ENCODE measurements at places on chromosomes 16 and 17.
A peak's percentile ranks its signal among the peaks of the same experiment; 100 is the strongest.

DNA sequence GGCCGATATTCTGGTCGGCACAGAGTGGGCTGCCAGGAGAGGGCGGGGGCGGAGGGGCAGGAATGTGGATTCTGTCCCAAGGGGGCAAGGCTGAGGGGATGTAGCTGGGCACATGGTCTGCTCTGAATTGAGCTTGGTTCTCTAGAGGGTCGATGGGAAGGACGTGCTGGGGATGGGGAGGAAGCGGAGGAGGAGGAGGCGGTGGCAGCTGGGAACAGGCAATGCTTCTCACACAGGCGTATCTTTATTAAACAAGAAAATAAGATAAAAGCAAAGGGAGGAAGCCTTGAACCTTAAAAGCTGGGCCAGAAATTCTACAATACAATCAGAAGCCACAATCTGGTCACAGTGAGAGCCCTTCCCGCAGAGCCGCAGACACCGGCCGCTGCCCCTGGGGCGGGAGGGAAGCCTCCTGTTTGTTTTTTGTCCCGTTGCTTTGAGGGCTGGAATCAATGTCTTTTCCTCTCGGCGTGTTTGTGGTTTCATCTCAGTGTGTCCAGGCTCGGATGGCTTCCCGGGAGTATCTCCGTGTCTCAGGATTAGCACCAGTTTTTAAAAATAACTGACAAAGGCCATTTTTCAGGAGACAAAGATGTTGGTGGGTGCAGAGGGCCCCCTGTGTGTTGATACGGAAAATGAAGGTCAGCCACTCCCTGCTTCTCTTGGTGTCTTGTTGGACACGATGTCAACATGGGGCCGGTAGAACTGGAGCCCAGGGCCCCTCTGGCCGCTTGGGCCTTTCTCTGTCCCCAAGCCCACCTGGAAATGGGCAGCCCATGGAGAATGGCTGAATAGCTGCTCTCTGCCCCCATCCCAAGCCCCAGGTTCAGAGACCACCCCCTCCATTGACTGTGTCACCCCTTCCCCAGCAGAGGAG, 12.3 kb upstream of the SLC7A5 start:
- no peak for DNase-seq

- no peak for DNase-seq
Observed at GRCh38 chr17:57669671-57670529, 75.2 kb downstream of the CCDC182 start.

- peak; percentile 87 for DNase-seq
Observed at GRCh38 chr17:29761040-29761761, 138.5 kb upstream of the CORO6 start.

DNA sequence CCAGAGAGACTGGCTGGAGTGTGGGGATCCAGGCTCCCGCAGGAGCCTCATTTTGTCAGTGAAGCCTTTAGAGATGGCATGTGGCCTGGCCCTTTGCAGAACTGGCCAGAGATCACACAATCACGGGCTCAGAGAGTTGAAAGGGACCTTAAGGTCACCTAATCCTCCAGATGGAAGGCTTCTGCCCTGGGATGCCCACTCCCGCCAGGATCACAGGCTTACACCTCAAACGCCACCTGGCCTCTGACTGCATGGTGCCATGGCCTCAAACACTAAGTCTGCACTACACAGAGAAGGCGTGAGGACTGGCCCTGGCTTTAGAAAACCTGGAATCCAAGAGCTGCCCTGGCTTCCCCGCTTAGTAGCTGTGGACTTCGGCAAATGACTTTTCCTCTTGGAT, 306.8 kb upstream of the CCL2 start:
- no peak for DNase-seq

GRCh38 chr17:59267776-59268175, 47.5 kb downstream of the GDPD1 start:
- DNase-seq = no peak

DNA sequence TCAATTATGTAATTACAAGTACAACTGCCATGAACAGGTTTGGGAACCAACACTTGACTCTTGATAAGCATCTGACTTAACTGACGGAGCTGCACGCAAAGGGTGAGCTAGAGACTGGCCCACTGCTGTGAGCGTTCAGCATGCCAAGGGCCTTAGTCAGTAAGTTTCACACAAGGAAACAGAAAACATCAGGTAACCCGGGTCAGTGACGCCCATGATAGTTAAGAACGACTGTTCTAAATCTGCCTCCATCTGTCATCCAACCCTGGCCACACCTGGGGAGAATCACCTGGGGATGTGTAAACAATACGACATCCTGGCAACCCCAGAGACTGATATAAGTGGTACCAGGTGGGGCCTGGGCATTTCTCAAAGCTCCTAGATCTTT, 12.3 kb downstream of the SMIM5 start:
- DNase-seq = no peak

DNA sequence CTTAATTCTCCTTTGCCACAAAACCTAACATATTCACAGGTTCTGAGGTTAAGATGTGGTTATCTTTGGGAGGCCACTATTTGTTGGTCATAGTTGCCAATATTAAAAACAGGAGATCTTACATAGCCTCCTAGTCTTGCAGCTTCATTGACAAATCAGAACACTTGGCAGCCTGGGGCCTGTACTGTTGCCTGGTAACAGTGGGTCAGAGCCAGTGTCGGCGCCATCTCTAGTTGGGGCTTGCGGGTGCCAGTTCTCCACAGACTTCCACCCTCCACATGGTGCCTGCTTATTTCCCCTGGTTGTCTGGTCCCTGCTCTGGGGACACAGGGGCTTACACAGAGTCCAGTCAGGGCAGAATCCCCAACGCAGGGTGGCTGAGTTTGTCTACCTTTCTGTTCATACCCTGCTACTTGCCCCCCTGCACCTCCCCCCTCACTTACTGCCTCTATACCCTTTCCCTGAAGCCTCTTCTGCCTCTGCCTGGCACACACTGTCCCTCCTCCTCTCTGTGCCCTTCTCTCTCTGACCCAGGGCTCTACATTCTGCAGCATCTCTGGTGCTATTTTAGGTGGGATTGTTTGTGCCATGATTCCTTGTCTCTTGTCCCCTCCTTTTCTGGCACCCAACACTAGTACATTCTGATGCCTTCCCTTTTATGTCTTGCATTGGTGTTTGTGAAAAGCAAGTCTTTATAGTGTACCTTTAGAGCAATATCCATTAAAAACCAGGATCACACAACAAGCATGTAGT, 13.4 kb downstream of the EPN2 start:
- no peak for DNase-seq

- no peak for DNase-seq
Observed at GRCh38 chr17:61597607-61598006, 6.6 kb upstream of the NACA2 start.

GRCh38 chr16:21103941-21104860, 46.4 kb downstream of the DNAH3 start:
- no peak for DNase-seq

DNA sequence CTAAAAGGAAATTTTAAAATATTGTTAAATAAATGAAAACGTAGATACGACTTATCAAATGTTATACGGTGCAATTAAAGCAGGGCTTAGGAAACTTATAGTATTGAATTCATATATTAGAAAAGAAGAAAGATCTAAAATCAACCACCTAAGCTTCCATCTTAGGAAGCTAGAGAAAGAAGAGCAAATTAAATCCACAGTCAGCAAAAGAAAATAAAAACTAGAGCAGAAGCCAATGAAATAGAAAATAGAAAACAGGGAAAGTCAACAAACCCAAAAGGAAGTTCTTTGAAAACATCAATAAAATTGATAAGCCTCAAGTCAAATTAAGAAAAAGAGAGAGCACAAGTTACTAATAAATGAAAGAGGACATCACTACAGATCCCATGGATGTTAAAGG, 74.6 kb upstream of the CACNG5 start:
- no peak for DNase-seq

DNA sequence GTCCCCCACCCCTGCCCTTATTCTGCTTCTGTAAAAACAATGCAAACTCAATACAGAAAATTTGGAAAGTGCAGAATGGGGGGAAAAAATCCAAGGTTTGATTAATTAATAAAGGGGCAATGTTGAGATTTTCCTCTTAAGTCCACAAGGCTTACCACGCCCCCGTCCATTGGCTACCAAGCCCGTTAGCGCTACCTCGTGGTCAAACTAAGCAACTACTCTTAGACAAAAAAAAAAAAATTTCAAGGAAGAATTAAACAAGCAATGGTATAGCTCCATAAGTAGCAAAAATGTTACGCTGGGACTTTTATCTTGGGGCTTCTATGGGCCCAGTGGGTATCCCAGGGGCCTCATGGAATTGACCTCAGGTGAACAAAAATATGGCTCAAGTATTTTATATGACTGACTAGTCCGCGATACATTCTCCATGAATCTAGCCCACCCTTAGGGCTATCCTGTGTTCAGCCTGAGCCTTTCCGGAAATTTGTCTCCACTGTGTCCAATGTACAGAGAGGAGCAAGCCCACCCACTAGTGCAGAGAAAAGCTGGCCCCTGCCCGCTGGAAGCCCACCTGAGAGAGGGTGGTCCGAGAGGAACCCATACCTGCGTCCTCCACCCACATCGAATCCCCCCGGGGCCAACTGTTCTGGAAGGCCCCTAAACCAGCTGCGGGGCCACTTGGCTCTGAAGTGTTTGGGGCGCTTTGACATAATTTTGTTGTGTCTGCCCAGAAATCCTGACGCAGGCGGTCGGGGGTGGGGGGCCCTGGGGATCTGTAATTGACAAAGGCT, 19.1 kb upstream of the TEX2 start:
- DNase-seq = peak; percentile 70

GRCh38 chr16:2476741-2477140, 1.8 kb downstream of the TBC1D24 start:
- no peak for DNase-seq

- peak; percentile 21 for DNase-seq
Observed at GRCh38 chr17:37239690-37240334, 136.0 kb upstream of the C17orf78 start.

DNA sequence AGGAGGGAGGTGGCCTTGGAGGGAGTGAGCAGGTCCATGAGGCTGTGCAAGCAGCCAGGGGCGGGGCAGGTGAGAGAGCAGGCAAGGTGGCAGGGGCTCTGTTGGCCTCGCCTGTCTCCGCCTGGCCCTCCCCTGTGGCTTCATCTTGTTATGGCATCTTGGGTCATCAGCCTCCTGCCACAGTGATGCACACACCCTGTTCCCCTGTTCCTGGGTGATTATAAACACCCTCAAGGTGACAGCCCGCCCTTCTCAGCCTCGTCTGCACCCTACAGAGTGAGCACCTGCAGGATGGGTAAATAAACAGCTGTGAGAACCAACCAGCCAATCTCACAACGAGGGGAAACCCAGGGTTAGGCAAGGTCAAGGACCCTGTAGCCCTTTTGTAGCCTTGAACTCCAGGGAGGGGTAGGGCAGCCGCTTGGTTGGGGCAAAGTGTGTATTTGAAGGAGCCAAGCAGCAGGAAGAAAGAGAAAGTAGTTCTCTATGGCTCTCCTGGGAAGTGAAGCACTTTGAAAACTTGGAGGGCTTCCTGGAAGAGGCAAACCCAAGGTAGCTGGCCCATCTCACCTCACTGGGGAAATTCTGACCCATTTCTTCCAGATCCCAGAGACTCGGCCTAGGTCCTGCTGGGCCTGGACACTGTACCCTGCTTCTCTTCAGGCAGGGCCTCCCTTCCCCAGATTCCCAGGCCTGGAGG, 60.6 kb downstream of the NT5M start:
- DNase-seq = no peak

DNA sequence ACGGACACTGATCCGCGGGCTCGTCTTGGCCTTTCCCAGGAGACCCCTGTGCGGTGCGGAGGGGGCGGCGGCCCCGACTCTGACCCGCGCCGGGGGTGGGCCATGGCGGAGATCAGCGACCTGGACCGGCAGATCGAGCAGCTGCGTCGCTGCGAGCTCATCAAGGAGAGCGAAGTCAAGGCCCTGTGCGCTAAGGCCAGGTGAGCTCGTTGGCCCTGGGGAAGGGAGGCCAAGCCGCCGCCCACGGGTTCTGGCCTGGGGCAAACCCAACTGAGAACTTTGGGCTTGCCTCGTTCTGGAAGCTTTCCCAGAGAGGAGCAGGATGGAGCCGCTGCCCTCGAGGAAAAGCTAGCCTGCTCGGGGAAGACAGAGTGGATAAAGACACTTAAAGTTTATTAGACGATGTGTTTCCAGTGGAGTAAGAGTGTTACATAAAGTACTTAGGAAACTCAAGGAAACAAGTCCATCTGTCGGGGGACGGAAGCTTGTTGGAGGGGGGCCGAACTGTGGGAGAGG, 540 bp downstream of the PPP4C start:
- DNase-seq = no peak

DNA sequence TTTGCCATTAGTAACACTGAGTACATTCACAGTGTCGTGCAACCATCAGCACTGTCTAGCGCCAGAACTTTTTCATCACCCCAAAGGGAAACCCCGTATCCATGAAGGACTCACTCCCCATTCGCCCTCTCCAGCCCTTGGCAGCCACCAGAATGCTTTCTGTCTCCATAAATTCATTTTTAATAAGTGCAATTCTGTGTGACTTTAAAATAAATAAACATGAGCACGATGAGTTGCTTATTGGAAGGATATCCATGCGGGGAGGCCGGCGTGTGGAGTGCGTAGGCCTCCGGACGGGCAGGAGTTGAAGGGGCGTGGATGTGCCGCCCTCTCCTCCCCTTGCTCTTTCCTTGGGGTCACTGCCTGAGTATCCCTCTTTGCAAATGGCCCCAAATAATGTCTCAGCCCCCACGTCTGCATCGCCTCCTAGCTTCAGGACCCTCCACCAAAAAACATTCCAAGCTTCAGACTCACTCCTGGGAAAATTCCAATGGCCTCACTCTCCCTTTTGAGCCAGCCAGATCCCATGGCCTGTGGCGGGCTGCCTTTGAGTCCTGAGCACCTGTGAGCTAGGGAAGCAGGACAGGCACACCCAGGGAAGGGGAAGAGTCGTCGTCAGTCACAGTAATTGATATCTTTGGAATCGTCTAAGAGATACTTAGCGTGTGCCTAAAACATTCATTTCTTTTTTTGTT, 306.3 kb downstream of the SEC14L1 start:
- no peak for DNase-seq

DNA sequence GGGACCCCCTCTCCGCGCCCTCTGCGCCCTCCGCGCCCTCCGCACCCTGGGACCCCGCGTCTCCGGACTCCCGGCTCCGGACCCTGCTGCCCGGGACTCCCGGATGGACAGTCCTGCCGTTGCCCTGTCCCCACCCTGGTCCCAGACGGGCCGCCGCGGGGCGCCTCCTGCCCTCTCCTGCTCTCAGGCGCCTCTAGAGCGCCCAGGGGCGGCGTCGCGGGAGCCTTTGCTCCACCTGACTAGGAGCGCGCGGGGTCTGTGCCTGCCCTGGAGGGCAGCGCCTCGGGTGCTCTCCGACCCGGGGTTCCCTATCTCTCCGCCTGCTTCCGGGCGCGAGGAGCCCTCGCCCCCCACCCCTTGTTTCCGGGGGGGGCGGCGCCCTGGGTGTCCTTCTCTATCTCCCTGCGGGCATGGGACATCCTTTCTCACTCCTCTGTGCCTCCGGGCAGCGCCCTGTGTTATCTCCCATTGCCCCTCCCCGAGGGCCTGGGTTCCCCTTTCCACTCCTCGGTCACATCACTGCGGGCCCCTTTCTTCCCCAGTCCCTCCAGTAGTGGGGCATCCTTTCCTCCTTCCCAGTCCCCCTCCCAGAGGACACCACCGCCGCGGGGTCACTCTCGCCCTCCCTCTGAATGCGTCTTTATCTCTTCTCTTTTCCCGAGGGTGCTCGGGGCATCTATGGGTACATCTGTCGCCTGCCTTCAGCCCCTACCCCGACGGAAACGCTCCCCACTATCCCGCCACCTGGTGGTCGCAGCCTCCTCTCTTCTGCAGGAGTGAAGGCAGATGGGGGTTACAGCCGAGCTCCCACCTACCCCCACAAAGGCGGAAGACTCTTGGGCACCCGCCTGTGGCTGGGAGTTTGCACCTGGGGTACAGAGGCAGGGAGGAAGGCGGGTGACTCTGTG, 875 bp downstream of the PRKCB start:
- peak; percentile 71 for DNase-seq

- peak; percentile 80 for DNase-seq
Observed at GRCh38 chr16:56281249-56281805, 90.0 kb downstream of the GNAO1 start.

GRCh38 chr16:87101903-87102302, 215.3 kb downstream of the C16orf95 start:
- no peak for DNase-seq

All from iPS-NIHi11 (cell line).